ENCODE measurements at places on chromosomes 4 and X. TPM values are rescaled to one million over a fixed set of nuclear protein-coding genes. Genes with fewer than 3 reads are reported as not detected.

HDX gene
- total RNA-seq = 4.0 TPM

TBL1X gene
- total RNA-seq = 16.4 TPM

RNF212 gene
- total RNA-seq = not detected

DNA sequence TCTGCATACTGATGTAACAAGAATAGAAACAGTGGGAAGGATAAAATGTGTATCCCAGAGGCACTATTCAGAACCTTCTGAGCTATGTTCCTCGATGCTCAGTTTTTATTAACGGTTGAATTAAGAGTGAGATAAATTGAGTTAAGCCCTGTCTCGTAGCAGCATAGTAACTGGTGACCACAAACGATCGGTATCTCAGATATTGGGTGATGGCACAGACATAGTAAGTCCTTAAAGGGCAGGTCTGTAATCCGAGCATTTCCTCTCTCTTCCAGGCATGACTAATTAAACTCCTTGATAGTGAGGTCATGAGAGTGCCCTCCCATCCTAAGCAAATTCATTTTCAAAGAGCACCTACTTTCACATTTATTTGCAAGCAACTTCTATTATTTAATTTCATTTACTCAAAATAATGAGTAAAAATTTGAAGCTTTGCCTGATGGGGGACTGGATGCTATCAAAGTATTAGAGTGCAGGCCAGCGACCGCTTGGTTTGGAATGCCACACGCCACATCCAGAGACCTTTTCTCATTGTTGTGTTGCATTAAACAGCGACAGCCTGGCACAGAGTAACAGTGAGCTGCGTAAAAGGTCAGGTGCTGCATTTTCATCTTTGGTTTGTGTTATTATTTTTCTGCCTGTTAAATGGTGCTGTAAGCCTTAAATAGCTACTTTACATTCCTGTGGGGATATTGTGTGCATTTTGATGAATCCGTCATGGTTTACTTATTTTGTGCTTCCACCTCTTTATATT is 101.9 kb downstream of the PCDH7 start:
- DNase-seq = peak; percentile 37

DNA sequence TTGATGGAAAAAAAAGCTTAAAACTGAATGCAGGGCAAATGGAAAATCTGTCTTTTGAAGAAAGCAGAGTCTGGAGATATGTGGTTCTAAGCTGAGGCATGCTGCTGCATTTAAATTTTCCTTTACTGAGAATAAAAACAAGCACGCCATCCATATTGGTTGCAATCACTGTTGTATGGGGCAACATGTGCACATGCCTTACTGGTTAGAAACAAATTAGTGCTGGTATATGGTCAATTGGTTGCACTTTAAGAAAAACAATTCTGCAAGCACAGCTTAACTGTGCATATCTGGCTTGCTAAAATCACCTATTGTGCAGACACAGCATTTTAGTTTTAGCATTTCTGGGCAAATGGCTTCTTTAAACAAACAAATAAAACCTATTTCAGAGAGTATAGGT is 239.1 kb downstream of the NDST4 start:
- DNase-seq = no peak

- DNase-seq = no peak
Measured at GRCh38 chr4:105815701-105816100, 79.6 kb upstream of the NPNT start.

GRCh38 chrX:48719958-48720357 is 23.4 kb downstream of the SUV39H1 start:
- DNase-seq = no peak

DNA sequence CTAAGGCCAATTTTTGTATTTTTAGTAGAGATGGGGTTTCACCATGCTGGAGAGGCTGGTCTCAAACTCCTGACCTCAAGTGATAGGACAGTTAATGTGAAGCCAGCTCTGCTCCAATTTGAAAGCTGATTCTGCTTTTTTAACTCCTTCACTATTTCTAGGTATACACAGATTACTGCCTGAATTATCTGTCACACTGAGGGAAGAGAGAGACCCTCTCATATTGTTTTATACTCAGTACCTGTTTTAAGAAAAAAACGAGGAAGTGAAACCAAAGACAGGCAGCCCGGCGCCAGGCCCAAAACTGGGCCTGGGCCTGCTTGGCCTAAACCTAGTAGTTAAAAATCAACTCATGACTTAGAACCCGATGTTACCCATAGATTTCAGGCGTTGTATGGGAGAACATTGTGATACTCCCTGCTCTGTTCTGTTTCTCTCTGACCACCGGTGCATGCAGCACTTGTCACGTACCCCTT is 1601.5 kb upstream of the PCDH10 start:
- no peak for DNase-seq

- no peak for DNase-seq
Measured at GRCh38 chrX:155880586-155881157, 473 bp upstream of the VAMP7 start.

GRCh38 chrX:110450050-110450449 is 91.4 kb downstream of the RTL9 start:
- DNase-seq = peak; percentile 53

All from H4 (cell line).